ENCODE measurements at places on chromosomes 12 and 14.
A peak's percentile ranks its signal among the peaks of the same experiment; 100 is the strongest.

DNA sequence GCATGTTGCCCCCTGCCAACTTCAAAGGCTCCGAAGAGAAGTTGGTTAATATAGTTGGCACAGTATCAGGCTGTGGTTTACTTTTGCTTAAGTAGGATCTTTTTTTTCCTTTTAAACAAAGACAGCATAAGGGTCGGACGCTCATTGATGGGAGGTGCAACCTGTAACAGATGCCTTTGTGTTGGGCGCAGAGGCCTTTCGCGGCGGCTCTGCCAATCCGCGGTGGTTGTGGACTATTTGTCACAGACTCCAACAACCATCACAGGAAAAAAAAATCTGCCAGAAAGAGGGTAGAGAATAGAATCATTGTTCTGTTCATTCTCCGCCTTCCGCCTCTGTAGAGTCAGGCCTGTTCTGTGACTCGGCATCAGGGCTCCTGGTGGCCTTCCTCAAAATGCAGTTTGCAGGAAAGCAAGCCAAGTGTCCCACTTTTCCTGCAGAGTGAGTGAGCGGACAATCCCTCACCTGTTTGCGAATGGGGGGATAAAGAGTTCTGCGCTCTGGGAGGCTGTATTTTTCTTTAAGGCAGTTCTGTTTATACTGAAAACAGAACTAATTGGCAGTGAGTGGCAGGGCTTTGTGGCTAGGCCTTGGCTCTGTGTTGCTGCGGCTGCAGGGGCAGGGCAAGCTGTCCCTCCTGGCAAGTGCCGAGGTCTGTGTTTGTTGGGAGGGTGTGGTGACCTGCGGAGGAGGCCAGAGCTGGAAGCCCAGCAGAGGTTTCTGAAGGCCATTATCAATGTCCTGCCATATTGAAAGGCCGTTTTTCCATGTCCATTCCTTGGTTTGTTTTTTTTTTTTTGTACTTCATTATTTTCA, 83.0 kb upstream of the PIWIL1 start:
- no peak for DNase-seq

DNA sequence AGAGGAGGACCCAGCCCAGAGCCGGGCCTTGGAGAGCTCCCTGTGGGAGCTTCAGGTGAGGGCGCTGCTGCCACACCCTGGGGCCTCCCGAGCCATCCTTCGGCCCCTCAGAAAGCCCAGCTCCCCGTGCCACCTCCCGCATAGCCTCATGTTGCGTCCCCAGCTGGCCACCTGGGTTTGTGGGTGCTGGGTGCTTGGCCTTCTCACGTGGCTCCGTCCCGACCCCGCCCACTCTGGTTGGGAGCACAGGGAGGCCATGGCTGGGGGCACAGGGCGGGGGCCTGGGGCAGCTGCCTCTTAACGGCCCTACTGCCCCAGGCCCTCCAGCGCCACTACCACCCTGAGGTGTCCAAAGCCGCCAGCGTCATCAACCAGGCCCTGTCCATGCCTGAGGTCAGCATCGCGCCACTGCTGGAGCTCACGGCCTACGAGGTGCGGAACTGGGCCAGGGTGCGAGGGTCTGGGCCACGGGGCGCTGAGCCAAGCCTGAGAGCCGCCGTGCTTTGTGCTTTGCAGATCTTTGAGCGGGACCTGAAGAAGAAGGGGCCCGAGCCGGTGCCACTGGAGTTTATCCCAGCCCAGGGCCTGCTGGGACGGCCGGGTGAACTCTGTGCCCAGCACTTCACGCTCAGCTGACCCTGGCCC, 7.6 kb downstream of the NOC4L start:
- no peak for DNase-seq

- no peak for DNase-seq
Measured at GRCh38 chr12:50520416-50521207, 15.8 kb downstream of the DIP2B start.

GRCh38 chr12:125245581-125246557, 180.6 kb downstream of the AACS start:
- DNase-seq, result no peak

- peak; percentile 18 for DNase-seq
Measured at GRCh38 chr14:52325126-52325525, 11.0 kb downstream of the PTGER2 start.

DNA sequence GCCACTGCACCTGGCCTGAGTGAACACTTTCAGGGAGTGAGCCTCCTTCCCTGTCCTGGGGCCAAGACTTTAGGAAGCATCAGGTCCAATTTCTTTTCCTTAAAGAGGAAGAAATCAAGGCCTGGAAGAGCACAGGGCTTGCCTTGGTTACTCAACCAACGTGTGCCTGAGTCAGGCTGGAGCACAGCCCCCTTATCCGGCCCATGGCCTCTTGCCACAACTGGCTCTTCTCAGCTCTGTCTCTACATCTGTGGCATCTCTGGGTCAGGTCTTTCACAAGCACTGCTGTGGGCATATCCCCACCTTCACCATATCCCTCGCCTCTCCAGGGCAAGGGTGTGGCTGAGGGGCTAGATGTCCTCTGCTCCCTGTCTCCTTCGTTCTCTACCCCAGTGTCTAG, 6.8 kb downstream of the MYH6 start:
- DNase-seq, result no peak

GRCh38 chr14:65357113-65357512, 55.4 kb upstream of the FUT8 start:
- no peak for DNase-seq

DNA sequence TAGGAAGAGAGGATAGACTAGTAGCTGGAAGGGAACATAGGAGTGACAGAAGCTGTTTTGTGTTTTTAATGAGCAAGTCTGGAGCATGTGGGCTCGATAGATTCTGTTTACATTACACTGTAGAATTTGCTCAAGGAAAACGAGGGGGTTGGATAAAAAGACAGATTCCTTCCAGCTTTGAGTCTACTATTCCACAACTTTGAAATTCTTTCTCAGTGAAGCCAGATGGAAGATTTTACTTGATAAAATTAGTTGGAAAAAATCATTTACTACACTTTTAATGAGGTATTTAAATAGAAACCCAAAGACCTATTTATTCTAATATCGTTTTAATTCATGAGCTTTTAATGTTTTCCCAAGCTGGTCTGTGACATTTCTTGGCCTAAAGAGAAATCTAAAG, 19.5 kb upstream of the EPS8 start:
- no peak for DNase-seq

- DNase-seq, result no peak
Measured at GRCh38 chr14:69004731-69005431, 25.8 kb upstream of the ACTN1 start.

DNA sequence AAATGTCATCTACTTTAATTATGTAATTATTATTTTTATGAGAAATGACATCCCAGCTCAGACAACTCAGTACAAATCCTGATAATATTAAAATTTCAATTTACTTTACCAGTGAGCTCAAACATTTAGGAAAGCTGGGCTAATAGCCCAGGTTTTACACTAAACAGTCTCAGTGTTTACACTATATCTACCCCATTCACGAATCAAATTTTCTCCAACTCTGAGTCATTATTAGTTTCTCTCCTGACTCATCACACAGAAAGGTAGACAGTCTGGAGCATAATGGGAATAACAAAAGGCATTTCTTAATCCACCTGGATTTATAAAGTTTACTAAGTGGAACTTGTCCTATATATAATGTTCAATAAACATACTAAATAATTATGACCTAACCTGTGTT, 5.7 kb downstream of the PAWR start:
- no peak for DNase-seq

DNA sequence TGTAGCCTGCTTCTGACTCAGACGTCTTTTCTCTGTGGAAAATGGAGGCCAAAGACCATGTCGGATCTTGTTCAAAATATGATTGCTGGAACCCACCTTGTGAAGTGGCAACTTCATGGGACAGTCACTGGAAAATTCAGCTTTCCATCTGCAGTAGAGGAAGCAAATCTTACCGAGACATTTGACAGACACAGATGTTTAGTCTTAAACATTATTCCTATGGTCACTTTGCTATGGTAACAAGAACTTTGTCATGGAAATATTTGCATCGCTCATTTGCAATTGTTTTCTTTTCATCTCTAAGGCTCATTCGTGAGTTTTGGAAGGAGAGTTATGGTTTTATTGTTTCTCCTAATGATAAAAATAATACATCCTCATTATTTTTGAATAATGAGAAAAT, 98.3 kb upstream of the HIF1A start:
- DNase-seq, result no peak

DNA sequence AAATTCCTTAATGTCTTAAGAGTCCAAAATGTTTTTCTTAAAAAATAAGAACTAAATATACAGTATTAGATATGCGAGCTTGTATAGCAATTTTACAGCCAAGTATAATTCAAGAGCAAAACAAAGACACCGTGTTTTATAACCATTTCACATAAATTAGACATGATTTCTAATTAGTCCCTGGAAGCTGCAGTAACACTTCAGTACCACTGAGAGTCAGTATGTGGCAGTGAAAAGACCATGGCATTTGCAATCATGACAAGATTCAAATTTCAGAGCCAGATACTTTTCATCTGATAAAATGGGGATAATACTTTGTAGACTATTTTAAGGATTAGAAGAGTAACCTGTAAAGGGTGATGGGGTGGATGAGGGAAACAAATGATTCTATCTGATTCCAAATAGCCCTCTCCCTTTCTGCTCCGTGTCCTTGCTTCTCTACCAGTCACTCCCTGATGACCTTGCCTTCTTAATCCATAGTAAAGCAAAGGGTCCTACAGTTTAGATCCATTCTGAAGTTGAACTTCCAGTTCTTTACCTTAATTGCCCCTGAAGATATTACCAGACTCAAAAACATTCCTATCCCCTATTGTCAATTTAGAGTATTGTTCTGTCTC, 145.4 kb upstream of the ABCD2 start:
- no peak for DNase-seq

DNA sequence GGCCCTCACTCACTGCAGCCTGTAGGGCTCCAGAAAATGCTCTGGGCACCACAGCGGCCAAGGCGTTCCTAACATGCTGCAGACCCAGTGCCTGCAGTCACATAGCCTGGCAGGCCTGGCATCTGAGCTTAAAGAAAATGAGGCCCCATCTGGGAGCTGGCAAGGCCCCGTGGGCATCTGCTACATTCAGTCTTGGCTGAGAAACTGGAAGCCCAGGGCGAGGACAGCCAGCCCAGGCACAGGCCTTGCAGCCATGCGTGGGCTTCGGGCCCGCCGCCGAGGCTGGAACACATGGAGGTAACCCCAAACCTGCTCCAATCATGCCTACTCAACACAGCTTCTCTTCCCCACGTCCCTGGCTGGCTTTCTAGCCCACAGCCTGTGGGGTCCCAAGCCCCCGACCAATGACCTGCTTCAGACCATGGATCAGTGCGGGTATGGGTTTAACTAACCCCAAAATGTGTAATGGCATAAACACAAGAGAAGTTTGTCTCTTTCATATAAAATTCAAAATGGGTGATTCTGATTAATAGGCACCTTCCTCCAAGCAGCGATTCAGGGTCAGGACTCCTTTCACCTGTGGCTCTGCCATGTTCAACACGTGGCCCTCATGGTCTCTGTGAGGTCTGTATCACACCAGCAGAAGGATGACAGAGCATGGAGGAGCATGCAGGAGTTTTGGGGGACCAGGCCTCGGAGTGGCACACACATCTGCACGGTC, 6.4 kb downstream of the NGB start:
- no peak for DNase-seq

DNA sequence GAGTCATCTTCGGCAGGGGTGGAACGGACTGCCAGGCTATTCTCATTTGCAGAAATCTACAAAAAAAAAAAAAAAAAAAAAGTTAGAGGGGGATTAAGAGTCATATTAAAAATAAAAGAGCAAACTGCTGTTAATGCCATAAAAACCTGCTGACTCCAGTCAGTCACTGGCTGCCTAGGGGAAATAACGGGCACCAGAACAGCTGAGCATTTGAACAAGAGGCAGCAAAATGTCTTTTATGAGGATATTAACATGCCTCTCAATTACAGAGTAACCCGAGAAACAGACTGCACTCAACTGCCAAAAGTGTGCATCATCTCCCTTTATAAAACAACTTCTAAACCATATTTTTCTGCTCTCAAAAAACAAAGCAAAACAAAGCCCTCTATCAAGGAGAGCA, 28.7 kb upstream of the CERS5 start:
- no peak for DNase-seq

GRCh38 chr12:100868487-100868886, 73.9 kb downstream of the ANO4 start:
- DNase-seq, result no peak
